Suppressor macrophage treated with lipopolysaccharide for 1 hour (primary cell): ENCODE measurements at places on chromosomes 3 and 15.

- peak; percentile 68 for DNase-seq
These were observed 536 bp downstream of the SEC61A1 start for GRCh38 chr3:128052595-128053351.

DNA sequence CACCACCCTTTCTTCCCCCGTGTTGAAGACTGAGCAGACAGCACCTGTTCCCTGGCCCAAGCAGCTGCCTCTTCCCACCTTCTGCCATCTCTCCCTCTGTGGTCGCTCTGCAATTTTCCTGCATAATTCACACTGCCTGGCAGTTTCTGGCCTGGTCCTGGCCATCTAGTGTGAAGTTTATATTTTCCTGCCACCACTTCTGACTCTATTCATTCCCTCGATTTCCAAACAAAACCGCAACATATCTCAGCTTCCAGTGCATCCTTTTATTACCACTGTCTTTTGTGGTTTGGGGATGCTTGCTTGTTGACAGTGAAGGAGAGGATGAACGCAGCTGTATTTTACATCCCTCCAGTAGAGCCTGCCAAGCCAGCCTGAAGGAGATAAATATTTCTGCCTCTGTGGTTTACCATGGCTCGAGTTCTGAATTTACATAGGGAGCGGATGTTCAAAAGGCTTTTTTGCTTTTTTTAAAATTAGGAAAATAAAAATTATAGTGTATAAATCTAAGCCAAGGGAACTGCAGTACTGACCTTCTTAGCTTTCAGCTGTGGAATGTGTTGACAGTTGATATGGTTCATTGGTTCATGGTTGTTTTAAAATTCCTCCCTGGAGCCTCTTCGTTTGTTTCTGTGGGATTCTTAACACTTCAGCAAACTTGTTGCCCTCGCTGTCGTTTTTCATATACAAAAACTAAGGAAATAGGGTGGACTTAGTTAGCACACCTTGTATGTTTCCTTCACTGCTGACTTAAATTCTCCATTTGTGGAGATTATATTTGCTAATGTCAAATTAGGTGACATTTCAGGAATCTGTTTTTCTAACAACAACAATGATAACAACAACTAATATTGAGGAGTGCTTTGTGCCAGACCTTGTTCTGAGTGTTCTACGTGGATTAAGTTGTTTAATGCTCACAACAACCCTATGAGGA lies 250.5 kb downstream of the ADAMTSL3 start:
- DNase-seq = no peak

GRCh38 chr3:73056014-73056844 lies 5.2 kb upstream of the EBLN2 start:
- peak; percentile 24 for DNase-seq

- no peak for DNase-seq
These were observed 49.0 kb downstream of the SUCLG2 start for GRCh38 chr3:67605377-67605776.

- no peak for DNase-seq
These were observed 201.3 kb downstream of the ABHD5 start for GRCh38 chr3:43892061-43892460.

DNA sequence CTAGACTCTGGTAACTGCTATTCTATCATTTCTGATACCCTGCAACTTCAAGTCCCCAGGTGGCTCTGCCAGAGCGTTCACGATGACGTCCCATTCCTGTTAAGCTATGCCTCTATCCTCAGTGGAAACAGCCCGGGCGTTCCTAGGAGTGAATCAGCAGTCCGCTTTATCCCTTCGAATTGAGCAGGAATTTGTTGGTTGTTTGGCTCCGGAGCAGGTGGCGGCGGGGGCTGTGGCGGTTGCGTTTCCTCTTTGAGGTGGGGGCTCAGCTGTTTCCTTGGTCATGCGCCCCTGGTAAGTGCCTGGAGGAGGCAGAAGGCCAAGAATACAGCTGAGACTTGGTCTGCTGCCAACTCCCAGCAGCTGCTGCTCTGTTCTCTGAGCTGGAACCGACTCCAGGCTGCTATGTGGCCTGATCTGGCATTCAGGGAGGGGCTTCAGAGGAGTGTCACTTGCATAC lies 25.2 kb downstream of the ARPP21 start:
- DNase-seq = no peak

DNA sequence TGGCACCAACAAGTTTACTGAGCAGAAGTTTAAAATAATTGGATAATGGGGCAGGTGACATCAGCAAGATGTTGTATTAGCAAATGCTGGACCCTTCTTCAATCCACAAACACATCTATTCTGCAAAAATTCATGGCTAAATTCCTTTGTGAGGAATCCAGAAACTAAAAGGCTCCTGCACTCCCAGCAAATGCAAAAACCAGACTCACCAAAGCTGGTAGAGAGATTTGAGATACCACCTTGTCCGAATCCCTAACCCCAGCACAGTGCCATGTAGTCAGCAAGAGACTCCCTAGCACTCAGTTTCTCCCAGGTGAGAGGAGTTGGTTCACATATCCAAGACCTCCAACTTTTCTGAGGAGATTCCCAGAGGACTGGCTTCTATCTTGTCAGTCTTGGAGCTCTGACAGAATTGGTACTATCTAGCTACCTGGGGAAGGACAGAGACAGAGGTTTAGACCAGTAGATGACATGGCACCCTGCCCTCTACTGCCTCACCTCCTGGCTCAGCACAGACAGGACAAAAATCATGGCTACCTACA lies 21.8 kb downstream of the GREM1 start:
- no peak for DNase-seq

DNA sequence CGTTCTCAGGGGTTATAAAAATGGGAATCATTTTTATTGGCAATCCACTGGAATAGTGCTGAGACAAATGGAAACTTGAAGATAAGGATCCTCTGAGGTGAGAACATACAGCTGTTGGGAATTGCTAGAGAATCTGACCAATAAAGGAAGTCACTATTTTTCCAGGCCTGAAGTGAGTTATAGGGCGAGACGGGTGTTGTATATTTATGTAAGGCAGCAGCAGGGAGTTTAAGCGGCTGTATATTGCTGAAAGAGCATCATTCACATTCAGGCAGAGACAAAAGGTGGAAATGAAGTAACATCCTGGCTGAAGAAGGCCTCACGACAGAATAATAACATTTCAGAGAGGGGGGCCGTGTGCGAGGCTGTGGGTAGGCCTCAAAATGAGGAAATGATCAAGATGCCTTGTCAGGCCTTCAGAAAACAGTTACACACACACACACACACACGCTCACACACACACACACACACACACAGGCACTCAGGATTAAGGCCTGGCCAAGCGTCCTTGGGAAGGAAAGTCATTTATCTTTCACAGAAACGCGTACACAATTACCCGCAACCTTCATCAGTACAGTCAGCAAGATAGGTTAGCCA lies 964.9 kb upstream of the NR2F2 start:
- DNase-seq = no peak

DNA sequence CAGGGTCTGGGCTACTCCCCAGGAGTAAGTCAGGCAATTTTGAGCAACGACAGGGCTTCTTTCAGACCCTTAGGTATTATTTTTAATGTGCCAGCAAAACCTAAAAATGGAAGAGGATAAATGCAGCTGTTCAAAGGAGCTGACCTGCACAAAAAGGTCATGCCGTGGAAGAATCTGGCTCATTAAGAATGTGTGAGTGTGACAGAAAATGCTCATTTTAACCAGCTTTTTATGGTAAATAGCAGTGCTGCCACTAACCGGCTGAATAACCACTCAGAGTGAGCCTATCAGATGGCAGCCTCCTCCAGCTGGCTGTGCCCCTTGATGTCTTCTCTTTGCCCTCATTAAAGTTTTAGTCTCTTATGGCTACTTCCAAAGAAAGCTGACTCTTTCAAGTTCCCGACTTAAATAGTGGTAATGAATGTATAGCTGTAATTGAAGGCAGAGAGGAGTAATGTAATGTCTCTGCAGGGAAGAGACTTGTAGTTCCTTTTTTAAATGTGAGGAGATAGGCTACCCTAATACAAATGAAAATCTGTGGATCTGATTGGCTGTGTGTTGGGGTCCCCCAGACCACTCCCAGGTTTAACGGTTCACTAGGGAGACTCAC lies 9.5 kb upstream of the FSTL1 start:
- no peak for DNase-seq

GRCh38 chr3:192957441-192958021 lies 39.9 kb upstream of the MB21D2 start:
- DNase-seq = peak; percentile 93

DNA sequence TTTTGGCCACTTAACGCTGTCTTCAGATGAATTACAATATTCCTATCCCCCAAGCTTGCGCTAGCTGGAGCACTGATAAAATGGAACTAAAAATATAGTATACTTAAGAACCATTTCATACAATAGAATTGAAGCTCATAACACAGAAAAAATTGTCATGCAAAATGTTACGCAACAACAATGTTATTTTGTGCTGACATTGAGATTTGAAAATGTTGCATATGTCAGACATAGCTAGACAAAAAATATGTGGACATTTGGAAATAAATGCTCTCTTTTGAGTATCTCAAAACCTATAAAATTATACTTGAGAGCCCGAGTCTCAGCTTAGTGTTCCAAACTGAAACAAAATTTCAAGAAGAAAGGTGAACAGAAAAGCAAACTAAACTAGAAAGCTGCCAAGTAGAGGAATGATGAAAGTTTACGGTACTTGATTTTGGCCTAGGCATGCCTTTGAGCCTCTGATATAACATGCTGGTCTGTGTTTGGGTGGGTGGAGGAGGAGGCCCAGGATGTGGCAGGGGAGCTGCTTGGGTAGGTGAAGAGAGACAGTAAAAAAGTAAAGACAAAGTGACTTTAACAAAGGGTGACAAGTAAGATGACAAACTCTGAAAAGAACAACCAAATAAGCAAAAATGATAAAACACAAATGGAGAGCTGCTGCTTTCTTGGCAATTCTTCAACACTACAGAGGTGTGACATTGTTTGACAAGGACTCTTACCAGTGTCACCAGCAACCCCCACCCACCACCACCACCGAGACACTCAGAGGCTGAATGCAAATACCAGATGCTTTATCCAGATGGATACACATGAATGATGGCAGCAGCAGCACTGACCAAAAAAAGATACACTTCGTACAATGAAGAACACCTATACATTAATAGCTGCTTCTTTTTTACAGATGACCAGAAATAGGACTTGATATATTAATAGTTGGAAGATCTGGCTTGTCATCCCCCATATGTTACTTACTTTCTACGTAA lies 129.3 kb upstream of the FEZF2 start:
- DNase-seq = no peak

DNA sequence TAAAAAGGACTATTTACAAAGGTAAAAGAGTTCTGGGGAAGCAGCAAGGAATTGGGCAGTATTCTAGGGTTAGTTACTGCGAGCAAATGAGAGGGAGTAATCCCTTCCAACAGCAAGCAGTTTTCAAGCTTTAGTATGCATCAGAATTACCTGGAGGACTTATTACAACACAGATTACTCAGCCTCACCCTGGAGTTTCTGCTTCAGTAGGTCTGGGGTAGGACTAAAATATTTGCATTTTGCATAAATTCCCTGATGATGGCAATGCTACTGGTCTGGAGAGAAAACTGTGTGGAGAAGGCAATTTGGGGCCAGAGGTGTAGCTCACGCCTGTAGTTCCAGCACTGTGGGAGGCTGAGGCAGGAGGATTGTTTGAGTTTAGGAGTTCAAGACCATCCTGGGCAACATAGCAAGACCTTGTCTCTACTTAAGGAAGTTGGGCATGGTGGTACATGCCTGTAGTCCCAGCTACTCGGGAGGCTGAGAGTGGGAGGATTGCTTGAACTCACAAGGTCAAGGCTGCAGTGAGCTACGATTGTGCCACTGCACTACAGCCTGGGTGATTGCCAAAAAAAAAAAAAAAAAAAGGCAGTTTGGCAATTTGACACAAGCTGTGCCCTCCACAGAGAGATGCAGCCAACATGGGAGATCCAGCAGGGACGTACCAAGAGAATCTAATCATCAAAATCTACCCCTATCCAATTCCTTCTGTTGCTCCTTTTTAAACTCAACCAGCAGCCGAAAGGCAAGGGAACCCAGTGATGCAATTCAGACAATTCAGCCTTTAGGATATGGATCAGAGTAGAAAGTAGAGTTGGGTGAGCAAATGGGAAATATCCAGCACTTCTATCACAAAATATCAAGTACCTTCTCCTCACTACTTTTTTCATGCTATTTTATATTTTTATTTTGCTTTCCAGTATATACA lies 27.1 kb upstream of the AP4E1 start:
- DNase-seq = peak; percentile 56

GRCh38 chr3:190051641-190052040 lies 69.1 kb downstream of the P3H2 start:
- no peak for DNase-seq
